Globus pallidus (tissue), 1 donor: ENCODE measurements at places on chromosomes 16 and 17.

- no peak for DNase-seq
Measured at GRCh38 chr17:40209404-40210093, 9.6 kb upstream of the WIPF2 start.

DNA sequence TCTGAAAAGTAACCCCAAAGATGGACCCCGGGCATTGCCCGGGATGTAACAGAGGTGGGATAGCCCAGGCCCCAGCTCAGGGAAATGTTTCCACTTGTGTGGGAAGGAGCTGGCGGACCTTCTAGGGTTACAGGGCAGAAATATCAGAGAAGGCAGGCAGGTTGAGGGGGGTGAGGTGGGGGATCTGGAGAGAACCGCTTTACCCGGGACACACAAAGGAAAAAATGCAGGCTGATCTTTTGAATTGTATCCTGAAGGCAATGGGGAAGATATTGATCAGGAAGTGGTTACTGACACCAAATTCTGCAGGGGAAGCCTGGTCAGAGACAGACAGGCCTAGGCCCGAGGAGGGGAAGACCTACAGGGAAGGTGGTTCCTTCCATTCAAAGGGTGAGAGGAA, 3.5 kb downstream of the SLC47A1 start:
- no peak for DNase-seq

GRCh38 chr17:77951123-77951522, 7.4 kb upstream of the TNRC6C start:
- no peak for DNase-seq

- no peak for DNase-seq
Measured at GRCh38 chr16:88508868-88509748, 56.0 kb downstream of the ZFPM1 start.

DNA sequence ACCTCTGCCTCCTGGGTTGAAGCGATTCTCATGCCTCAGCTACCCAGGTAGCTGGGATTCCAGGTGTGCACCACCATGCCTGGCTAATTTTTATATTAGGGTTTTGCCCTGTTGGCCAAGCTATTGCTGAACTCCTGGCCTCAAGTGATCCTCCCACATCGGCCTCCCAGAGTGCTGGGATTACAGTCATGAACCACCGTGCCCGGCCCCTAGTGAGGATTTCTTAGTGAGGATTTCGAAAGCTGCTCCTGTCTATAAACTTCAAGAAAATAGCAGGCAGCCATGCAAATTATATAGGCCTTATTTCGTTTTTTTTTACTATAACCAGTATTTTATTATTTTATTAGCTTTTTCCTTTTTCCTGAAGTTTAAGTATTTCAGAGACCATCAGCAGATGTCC, 41.6 kb downstream of the EPN2 start:
- DNase-seq: no peak

- no peak for DNase-seq
Measured at GRCh38 chr17:21166595-21167210, 39.9 kb downstream of the DHRS7B start.

GRCh38 chr17:4522661-4523060, 24.0 kb downstream of the SPNS2 start:
- DNase-seq: no peak

DNA sequence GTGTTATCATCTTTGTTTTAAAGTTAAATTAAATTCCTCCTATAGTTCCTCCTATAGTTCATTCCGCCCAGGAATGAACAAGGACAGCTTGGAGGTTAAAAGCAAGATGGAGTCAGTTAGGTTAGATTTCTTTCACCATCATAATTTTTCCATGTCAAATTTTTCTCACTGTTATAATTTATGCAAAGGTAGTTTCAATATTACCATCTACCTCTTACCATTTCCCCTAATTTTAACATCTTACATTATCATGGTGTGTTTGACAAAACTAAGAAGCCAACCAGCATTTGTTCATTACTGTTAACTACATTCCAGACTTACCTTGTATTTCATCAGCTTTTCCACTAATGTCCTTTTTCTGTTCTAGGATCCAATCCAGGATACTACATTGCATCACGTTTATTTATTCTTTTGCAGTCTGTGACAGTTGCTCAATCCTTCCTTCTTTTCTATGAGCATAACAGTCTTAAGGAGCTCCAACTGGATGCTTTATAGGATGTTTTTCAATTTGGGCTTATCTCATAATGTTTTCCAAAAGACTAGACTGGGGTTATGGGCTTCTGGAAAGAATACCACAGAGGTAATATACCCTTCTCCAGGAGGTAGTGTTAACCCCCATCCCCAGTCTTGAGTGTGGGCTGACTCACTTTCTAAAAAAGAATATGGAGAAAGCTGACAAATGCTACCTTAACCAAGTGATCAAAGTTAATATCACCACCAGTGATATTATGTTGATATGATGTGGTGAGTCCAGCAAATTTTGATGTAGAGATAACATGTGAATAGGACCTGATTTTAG, 158.5 kb downstream of the PPM1E start:
- DNase-seq: no peak

GRCh38 chr17:29591737-29592608, 959 bp upstream of the ANKRD13B start:
- DNase-seq: peak; percentile 91

DNA sequence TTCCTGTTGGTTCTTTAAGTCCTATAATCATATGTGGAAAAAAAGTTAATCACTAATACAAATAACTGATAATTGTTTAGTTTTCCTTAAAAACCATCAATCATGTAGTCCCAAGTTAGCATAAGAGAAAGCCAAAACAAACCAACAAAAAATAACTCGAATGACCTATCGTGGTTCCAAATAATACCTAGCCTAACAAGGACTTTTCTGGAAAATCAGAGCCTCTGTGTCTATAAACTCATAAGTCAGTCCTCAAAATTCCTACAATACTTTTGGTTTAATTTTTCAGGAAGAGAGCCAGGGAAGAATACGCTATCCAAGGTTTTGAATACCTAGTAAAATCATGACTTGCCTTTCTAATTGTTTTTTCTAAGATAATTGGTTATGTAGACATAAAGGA, 975.3 kb upstream of the SOX9 start:
- DNase-seq: no peak
